RKO (cell line): ENCODE measurements at places on chromosomes 13 and 19.

DNA sequence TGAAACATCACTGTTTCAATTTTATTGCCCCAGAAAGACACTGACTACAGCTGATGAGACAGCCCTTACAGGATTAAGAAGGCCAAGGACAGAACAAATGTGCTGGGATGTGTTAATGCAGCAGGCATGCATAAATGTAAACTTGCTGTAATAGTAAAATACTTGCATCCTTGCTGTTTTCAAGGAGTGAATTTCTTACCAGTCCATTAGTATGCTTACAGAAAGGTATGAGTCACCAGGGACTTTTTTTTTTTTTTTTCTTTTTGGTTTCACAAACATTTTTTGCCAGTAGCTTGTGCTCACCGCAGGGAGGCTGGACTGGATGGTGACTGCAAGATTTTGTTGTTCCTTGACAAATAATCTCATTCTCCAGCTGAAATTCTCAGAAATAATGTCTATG, 55.1 kb downstream of the GPR180 start:
- DNase-seq = peak; percentile 76

DNA sequence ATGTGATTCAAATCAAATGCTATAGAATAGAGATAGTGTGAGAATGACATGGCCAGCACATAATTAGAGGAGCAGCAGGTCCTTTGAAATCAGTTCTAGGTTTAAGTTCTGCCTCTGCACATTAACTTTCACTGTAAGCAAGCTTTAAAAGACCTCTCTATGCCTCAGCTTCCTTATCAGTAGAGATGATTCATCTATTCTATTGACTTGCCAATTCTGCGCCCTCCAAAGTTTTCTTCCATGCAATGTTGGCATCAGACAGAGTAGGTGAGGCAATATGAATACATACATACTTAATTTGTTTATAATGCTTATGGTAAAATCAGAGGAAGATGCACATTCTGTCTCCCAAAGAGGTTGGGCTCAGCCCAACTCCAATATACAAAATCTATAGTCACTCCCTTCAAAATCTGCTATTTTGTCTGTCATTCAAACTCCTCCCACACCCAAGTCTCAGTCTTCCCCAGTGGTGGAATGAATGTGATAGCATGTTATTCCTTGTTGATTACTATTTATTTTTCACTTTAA, 525.5 kb downstream of the RFC3 start:
- DNase-seq = no peak

GRCh38 chr13:47835470-47836228, 165.4 kb downstream of the SUCLA2 start:
- DNase-seq = peak; percentile 23

DNA sequence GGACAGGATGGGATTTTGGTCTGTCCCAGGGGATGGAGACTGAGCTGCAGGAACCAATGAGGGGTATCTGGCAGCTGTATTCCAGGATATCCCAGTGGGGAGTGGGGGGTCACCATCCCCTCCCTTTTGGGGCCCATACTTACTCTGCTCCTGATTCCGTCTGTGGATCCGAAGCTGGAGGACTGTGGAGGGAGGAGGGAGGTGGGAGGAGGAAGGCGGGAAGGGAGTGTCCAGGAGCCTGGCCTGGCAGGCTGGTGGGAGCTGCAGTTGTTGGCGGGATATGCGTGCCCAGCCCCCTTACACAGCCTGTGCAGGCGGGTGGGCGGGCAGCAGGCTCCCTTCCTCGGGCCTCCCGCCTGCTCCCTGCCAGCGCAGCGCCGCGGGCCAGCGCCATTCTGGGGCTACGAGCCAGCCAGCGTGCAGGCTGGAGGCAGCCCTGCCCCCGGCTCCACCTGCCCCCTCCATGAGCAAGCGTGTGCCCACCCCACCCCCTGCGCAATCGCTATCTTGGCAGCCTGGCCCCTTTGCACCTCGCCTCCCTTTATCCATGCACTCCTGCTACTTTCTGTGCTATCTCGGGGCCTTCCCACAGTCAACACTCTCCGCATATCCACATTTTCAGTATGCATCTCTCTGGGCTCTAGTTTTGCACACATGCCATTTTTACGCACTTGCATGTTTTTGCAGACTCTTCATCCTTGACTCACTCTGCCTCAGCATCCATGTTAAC, 2.8 kb downstream of the MAMSTR start:
- no peak for DNase-seq

GRCh38 chr19:9586764-9587163, 2.5 kb upstream of the ZNF121 start:
- peak; percentile 83 for DNase-seq

DNA sequence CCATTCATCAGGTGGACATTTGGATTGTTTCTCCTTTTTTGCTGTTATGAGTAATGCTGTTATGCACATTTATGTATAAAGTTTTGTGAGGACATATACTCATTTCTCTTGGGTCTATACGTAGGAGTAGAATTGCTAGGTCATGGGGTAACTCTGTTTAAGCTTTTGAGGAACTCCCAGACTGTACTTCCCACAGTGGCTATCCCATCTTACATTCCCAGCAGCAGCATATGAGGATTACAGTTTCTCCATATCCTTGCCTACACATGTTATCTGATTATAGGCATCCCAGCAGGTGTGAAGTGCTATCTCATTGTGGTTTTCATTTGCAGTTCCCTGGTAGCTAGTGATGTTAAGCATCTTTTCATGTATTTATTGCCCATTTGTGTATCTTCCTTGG, 5.9 kb downstream of the ZSCAN22 start:
- DNase-seq = no peak

DNA sequence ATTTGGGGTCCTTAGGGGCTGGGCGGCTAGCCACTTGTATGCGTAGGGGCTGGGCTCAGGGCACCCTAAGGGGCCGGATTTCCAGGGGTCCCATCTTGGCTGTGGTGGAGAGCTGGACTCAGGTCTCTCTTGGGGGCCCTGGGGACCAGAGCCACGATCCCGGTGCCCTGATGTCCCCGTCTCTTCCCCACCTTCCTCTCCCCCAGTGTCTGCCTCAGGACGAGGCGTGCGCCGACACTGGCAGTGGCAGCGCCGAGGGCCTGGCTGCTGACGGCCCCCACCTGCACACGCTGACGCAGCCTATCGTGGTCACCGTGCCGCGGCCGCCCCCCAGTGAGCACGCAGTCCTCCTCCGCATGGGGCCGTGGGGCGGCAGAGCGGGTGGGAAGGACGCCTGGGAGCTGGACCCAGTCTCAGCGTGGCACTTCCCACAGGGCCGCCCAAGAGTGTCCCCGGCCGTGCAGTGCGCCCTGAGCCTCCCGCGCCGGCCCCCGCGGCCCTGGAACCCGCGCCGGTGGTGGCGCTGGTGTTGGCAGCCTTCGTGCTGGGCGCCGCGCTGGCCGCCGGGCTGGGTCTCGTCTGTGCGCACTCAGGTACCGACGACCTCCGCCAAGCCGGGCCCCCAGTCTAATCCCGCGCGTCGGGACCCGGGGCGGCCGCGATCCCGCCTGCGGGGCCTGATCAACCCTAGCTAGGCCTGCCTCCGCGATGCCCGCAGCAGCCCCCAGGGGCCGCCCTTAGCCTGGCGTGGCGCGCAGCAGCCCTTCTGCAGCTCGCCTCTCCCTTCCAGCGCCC, 2.7 kb upstream of the SNAPC2 start:
- DNase-seq = no peak

DNA sequence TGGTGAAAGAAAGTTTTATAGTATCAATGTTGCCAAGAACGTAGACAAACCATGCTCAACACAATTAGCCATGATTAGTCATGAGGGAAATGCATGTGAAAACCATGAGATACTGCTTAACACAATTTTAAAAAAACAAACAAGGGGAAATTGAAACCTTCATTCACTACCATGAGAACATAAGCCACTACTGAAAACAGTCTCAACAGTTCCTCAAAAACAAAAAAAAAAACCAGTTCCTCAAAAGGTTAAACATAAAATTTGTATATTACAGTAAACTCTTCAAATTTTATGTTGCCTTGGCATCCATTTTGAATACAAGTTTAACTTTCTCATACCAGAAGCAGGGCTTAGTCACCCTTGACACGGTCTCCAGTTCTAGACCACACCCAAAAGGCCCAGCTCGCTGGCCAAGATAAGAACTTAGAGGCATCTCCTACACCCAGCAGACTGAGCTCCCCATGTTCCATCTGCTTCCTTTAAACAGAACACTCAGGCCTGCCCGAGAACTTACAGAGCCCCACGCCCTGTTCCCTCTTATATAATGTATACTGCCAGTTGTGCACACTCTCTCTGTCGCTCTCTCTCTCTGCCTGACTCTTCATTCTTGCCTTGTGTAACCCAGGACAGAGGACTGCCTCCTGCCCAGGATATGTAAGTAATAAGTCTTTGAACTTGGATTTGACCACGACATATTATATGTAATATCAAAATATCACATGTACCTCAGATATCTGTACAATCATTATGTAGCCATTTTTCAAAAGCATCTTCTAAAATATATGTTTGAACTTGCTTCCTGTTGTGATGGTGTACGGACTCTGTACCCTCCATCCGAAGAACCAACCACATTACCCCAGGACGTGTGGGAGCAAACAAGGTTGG, 67.4 kb downstream of the STK24 start:
- DNase-seq = peak; percentile 44

GRCh38 chr13:94674609-94675348, 37.6 kb downstream of the SOX21 start:
- DNase-seq = peak; percentile 66

DNA sequence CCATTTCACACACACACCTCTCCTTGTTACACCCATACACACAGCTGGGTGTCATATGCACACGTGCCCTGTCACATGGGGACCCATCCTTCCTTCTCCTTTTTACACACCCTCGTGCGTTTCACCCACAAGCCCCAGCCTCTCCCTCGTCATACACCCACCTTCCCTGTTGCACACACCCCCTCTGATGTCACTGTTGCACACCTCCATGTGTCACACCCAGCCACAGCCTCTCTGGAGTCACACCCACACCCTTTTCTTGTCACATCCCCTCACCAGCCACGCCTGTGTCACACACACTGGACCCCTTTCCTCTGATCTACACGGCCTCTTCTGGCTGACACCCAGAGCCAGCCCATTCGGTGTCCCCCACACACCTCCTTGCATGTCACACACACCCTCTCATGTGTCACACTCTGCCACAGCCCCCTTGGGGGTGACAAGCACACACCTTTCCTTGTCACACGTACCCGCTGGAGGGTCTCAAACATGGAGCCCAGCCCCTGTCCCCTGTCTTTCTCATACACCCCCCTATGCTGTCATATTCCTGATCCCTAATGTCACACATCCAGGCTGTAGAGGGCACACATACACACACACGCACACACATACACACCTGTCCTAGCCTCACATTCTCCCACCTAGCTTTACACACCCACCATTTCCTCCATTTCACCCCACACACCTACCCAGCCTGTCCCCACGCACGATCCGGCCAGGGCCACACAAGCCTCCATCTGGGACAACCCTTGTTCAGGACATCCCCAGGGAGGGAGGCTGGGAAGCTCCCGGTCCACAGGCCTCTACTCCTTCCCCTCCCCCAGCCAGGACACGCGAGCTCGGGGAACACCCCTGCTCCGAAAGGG, 1.4 kb downstream of the NOVA2 start:
- no peak for DNase-seq

- no peak for DNase-seq
Observed at GRCh38 chr13:99278200-99278599, 20.0 kb upstream of the GPR18 start.

GRCh38 chr13:91668866-91669495, 270.6 kb downstream of the GPC5 start:
- DNase-seq = no peak

GRCh38 chr13:89749888-89750287, 1597.6 kb upstream of the MIR17HG start:
- no peak for DNase-seq

DNA sequence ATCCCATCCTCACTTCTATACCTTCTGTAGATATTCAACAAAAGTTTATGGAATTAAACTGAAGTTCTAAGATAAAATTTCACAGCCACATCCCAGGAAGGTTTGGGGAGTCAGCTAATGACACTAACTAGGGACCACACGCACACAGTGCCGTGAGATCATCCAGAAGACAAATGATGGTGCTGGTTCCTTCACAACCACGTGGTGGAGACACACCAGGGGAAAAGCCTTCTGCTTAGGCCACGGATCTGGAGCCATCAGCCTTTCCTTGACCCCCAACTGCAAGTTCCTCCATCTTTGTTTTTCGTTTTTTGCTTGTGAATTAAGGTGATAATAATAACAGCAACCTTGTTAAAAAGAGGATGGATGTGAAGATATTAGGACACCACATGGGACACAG, 241.6 kb upstream of the MAB21L1 start:
- no peak for DNase-seq

- no peak for DNase-seq
Observed at GRCh38 chr13:21871382-21871781, 200.5 kb downstream of the FGF9 start.

- no peak for DNase-seq
Observed at GRCh38 chr19:31538879-31539278, 189.6 kb upstream of the TSHZ3 start.

GRCh38 chr19:3175781-3176714, 2.5 kb upstream of the S1PR4 start:
- no peak for DNase-seq

GRCh38 chr19:4647676-4648644, 8.6 kb downstream of the TNFAIP8L1 start:
- DNase-seq = no peak

GRCh38 chr19:10417541-10418234, 2.6 kb upstream of the PDE4A start:
- no peak for DNase-seq

GRCh38 chr13:46278474-46278873, 66.7 kb downstream of the LRRC63 start:
- DNase-seq = no peak

DNA sequence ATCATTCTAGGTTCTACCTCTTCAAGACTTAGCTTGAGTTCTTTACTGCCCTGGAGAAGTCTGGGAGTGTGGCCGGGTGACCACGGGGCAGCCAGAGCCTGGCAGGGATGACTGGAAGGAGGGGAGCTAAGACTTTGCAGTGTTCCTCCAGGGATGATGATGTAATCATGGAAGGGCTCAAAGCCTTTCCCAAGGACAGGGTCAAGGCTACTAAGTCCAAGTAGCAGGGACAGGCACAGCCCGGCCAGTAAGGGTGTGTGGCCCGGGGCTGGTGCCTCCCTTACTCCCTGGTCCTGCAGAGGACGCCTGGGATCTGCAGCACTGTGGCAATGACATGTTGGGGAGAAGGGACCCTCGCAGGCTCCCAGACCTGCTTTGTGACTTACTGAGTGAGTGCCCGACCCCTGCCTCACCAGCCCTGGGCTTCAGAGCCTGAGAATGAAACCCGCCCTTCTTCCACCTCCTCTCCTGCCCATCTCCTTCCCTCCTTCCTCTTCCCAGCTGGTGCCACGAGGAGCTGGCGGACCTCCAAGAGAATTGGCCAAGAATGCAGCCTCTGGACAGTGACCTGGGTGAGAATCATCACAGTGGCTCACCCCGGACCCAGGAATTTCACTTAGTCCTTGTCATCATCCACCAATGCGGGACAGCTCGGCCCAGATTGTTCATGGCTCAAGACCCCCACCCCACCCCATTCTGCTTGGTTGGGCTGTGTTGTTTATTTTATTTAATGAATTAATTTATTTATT, 15.6 kb upstream of the FBXO17 start:
- DNase-seq = no peak

- DNase-seq = no peak
Observed at GRCh38 chr13:47726394-47726793, 274.7 kb downstream of the SUCLA2 start.

- peak; percentile 39 for DNase-seq
Observed at GRCh38 chr19:17830567-17831418, 9.5 kb upstream of the INSL3 start.

- DNase-seq = no peak
Observed at GRCh38 chr19:40724315-40724714, 7.4 kb downstream of the ITPKC start.

- DNase-seq = no peak
Observed at GRCh38 chr13:41611385-41611784, 154.0 kb downstream of the RGCC start.
